Hepatic stellate cell (primary cell): ENCODE measurements at places on chromosomes 6 and 20.
A peak's percentile ranks its signal among the peaks of the same experiment; 100 is the strongest.

GRCh38 chr6:144087789-144088426 lies 7.5 kb downstream of the SF3B5 start:
- no peak for DNase-seq

DNA sequence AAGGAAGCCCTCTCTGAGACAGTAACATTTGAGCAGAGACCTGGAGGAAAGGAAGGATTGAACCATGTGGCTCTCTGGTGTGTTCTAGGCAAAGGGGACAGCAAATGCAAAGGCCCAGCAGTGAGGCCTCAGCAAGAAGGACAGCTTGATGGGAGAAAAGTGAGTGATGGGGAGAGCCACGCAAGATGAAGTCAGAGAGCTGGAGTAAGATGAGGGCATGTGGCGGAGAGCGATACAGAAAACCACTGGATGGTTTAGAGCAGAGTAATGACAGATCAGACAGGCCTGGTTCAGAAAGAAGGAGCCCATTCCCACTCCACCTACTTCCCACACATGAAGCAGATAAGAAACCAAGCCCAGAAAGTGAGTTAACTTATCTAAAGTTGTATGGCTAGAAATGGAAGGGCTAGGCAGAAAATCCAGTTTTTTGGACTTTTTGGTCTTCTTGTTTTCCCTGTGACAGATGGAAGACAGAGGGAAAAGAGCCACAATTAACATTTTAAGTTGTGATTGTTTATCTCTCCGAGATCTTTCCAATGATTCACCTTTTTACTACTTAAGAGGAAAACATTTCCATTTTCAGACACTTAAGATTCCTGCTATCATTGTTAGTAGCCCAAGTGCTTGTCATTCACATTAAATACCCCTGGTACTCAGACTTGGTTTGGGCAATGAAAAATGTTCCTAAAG lies 723 bp upstream of the SNPH start:
- DNase-seq: no peak

GRCh38 chr20:36384022-36384619 lies 78.0 kb downstream of the DLGAP4 start:
- DNase-seq: peak; percentile 39

GRCh38 chr20:49990271-49990720 lies 7.5 kb downstream of the SNAI1 start:
- no peak for DNase-seq

GRCh38 chr6:121319112-121319553 lies 15.1 kb downstream of the TBC1D32 start:
- DNase-seq: peak; percentile 17

- DNase-seq: no peak
Measured at GRCh38 chr6:74289884-74290283, 593.9 kb downstream of the CD109 start.

DNA sequence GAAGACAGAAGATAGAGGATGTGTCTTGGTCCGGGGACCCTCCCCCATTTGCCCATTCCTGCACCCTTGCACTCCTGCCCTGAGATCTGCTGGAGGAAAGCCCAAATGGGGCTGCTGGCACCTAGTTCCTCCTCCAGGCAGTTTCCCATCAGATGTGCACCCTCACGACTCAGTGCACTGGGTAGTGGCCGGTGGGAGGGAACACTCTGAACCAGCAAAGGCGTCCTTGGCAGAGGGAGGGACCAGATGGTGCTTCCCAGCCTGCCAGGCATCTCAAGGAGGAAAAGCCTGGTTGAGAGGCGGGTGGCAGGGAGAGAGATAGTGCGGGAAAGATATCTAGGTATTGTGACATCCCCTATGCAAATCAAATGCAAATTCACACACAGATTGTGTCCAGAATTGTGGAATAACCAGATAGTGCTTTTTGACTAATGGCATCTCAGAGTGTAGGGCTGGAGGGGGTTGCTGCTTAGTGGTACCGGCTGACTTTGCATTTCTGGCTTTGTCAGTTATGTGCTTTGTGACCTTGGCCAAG lies 19.5 kb downstream of the TMEM151B start:
- DNase-seq: no peak

DNA sequence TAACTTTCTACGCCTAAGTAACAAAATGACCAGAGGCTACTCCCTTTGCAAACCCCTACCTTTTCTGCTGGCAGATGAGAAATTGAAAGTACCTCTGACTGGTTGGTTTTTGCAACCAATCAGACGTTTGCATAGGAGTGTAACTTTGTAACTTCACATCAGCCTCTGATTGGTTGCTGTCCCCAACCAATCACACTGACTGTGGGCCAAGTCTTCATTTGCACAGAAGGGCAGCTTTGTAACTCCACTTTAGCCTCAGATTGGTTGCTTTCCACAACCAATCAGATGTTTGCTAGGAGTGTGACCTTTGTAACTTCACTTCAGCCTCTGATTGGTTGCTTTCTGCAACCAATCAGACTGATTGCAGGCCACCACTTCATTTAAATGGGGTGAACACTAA lies 89.1 kb downstream of the ME1 start:
- no peak for DNase-seq

- DNase-seq: no peak
Measured at GRCh38 chr6:56380476-56380875, 133.1 kb upstream of the COL21A1 start.

DNA sequence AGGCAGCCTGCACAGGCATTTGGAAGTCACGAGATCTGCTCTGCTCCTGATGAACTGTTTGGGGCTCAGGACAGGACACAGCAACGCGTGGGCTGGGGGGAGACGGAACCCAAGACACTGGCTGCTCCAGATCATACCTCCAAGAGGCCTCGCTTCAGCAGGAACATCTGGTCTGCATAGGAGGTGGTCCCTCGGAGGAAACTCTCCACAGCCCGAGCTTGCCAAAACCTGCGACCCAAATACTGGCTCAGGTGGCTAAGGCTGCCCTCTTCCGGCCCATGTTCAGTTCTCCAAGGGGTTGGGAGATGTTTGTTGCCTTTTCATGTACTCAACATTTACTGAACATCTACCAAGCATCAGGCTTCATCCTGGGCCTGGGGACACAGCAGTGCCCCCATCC lies 51.7 kb downstream of the MYH7B start:
- peak; percentile 3 for DNase-seq

- no peak for DNase-seq
Measured at GRCh38 chr6:137452333-137452894, 41.8 kb downstream of the OLIG3 start.

DNA sequence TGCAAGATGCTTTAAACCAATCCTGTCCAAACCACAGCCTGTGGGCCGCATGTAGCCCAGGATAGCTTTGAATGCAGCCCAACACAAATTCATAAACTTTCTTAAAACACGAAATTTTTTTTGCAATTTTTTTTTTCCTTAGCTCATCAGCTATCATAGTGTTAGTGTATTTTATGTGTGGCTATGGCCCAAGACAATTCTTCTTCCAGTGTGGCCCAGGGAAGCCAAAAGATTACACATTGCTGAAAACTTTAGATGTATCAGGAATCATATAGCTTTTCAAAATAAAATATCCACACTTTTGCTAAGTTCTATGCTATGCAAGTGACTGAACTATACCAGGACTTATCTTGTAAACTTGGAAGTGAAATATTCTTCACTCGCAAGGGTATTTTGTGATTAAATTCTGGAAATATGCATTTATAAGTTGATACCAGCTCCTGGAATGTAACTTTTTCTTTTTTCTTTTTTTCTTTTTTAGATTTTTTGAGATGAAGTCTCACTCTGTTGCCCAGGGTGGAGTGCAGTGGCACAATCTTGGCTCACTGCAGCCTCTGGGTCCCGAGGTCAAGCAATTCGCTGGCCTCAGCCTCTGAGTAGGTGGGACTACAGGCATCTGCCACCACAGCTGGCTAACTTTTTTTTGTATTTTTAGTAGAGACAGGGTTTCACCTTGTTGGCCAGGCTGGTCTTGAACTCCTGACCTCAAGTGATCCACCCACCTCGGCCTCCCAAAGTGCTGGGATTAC lies 49.8 kb downstream of the MTHFD1L start:
- no peak for DNase-seq

DNA sequence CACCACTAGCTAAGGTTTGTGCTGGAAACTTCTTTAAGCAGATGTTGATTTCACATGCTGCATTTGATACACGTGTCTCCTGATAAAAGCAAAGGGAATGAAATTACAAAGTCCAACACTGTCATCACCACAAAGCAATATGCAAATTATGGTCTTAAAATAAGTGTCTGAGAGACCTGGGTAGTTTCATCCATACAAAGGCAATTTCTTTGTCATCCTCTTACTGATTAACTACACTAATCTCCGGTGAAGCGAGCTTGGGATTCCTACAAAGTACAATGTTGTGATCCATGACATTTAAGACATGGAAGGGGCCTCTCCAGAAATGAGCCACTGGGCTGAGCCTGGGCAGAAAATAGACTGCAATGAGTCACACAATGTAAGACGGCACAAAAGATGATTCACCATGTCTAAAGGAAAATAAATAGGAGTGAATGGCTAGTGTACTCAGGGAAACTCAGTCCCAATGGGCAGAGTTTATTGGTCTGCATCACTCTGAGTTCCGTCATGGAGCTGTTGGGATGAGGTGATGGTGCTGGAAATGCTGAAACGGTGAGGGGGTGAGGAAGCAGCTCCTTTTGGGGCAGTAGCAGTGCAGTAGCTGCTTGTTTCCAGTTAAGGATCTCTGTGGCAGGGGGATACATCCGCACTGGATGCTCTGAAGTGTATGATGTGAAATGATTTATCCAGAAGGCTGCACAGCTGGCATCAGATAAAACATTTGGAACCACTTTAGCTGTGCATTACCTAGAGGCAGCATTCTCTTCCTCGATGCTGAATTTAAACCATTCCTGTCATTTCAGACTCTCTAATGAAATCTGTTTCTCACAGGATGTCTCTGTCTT lies 103.3 kb downstream of the IBTK start:
- peak; percentile 66 for DNase-seq
